Mesenteric fat pad (tissue), 1 donor: ENCODE measurements at places on chromosomes 6 and 20.

GRCh38 chr20:19937218-19937617 is 79.9 kb upstream of the NAA20 start:
- no peak for DNase-seq

DNA sequence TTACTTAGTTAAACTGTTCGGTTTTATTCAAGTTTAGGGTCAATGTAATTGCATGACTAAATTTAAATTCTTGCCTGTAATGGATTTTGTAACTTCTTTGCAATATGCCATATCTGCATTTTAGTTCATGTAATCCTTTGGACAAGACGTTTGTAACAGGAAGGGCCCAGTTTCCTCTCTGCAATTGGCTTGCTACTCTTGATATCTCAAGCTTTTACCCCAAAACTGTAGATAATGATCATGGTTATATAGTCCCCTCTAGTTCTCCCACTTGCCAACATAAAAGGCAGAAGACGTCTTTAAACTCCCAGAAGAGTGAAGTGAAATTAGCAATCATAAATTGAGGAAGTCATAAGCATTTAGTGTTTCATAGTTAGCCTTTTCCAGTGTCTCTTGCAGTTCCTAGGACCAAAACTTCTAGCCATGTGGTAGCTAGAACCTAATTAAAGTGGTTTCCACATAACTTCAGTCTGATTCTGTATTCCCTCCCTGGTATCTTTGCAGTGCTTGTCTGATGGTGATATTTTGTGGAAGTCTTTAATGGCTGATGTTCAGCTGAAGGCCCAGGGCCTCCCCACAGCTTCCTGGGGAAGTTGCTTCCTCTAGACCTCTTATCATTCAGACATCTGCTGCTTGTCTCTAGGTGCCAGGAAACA is 117.8 kb upstream of the SUPT3H start:
- no peak for DNase-seq

- DNase-seq: no peak
Observed at GRCh38 chr6:22239261-22239921, 57.4 kb downstream of the PRL start.

DNA sequence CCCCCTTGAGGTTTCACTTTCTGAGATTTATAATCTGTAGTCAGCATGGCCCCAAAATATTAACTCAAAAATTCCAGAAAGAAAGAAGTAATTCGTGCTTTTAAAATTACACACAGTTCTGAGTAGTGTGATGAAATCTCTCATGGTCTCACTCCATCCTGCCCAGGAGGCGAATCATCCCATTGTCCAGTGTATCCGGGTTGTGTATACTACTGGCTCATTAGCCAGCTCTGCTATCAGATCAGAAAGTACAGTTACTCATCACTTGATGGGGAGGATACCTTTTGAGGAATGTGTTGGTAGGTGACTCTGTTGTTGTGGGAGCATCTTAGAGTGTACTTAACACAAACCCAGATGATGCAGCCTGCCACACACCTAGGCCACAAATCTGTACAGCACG is 65.2 kb downstream of the CDC5L start:
- no peak for DNase-seq

DNA sequence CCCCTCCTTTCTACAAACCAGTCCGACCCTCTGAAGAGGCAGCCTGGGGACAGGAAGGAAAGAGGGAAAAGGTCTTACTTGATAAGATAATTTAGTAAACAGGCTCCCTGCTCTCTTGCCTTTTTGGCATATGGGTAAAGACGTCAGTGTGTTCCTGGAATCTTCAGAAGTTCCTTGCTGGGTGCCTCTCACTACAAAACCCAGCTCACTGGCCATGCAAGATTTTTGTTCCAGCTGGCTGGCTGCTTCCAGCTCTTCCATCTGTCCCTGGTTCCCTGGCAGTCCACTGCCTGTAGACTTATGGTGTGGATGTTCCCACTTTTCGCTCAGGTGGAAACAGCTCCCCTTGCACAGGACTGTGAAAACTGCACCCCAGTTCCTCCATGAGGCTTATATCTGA is 57.4 kb downstream of the MOCS1 start:
- DNase-seq: no peak

DNA sequence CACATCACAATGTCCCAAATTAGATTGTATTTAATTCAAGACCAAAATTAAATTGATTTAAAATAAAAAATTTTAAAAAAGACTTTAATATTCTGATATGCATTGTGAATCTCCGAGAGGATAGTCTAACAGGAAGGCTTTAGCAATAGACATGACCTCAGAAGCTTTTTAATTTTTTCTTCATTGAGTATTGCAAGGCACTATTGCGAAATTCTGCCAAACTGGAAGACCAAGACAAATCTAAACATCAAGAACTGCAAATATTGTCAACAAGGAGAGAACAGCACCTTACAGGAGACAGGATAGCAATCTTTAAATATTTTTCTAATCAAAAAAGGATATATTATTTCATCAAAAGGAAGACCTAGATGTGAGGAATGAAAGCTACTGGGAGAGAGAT is 56.9 kb downstream of the BMP5 start:
- no peak for DNase-seq

- no peak for DNase-seq
Observed at GRCh38 chr6:15770347-15771143, 107.7 kb upstream of the DTNBP1 start.

DNA sequence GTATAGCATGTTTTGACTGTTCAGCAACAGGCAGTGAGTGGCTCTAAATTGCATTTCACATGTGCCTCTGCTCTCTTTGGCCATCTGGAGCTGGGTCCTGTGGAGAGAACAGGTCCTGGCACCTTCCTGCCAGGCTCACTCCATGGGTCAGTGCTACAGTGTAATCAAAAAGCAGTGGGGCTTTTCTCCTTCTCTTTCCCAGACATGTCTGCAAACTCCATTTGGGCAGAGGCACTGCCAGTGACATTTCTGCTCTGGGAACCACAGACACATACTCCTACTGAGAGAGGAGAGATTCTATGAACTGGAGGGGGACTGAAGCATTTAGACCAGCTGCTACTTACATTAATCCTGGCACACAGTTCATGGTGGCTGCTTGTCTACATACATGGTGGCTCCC is 68.3 kb upstream of the TRAF3IP2 start:
- no peak for DNase-seq

DNA sequence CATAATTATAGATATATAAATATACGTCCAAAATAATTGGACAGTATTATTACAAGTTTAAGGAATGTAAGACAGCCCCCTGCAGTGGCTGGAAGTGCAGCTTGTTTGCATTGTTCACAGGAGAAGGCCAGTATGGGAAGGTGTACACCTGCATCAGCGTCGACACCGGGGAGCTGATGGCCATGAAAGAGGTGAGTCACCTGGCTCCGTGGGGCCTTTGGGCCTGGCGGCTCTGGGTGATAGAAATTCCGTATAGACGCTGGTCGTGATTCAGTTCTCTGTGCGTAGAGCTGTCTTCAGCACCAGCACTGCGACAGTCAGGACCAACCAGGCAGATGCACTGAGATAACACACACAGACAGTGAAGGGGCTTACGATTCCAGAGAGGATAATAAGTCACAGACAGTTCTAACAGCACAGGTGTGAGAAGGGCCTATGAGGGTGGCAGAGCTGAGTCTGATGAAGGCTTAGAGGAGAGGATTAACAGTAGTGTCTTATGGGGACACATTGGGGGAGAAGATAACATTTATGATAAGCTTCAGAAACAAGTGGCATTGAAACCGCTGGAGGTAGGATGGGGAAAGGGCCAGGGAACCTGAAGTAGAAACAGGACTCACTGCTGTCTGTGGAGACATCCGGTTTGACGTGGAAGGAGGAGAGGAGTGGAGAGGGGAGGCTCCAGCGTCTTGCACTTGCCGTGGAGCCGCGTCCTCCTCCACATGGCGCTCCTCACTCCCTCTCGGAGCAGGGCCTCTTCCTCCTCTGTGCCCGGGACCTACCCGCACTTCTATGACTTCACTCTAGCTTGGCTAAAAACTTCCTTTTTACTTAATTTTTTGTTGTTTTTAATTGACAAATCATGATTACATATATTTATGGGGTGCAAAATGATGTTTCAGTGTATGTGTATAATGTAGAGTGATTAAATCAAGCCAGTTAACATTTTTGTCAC is 116.5 kb downstream of the MAP3K4 start:
- DNase-seq: no peak

DNA sequence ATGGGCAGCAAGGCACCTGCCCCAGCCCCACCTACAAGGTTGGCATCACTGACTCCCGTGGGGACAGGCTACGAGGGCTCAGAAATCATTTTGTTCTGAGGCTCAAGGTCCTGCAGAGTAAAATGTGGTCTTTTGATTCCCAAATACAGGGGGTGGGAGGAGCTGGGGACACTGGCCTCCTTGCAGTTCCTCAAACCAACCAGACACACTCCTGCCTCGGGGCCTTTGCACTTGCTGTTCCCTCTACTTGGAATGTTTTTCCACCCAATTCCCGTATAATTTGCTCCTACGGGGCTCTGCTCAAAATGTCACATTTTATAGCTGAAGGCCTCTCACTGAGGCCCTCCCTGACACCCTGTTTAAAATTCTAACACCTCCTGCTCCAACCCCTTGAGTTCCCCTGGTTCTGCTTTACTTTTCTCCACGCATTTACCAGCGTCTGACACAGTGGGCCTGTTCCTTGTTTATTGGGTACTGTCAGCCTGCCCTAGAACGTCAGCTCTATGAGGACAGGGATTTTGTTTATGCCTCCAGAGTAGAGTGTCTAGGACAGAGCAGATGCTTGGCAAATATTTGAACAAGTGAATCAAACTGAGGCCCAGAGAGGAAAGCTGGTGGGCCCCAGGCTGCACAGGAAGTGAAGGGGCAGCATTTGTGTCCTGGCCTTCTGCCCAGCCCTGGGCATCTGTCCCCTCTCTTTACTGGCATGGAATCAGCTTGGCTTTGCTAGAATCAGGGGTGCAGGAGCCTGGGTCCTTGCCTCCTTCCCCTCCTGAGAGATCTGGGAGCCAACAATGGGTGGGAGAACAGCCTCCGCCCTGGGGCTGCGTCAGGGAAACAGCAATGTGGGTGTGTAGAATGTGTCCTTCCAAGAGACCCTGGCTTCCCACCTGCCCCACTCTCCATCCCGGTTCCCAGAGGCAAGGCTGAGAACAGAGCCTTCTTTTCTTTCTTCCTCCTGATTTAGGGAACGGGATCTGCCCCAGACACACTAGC is 18.5 kb downstream of the NOL4L start:
- no peak for DNase-seq

DNA sequence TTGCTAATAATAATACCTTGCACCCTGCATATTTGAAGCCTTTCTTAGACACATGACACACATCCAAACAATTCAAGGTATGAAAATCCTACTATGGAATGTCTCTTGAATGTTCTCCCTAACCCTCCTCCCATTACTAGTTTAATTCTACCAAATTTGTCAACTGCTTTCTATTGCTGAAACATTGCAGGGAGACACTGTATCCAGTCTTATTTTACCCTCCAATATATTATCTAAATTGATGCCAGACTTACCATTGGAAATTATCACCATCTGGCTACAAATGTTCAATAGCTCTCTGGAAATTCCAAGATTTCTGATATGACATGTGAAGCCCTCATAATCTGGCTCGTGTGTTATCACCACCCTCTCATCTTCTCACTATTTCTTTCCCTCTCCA is 1027.3 kb upstream of the CITED2 start:
- no peak for DNase-seq
